ENCODE measurements at places on chromosomes 7 and 10. TPM values are rescaled to one million over a fixed set of nuclear protein-coding genes. Genes with fewer than 3 reads are reported as not detected.

The MMD2 gene
- not detected for total RNA-seq

The MET gene
- total RNA-seq, result 36.2 TPM

The JAKMIP3 gene
- total RNA-seq, result 0.58 TPM

The TMEM184A gene
- total RNA-seq, result 10.6 TPM

The TEX36 gene
- not detected for total RNA-seq

The ADAM22 gene
- total RNA-seq, result 0.29 TPM

The MEOX2 gene
- not detected for total RNA-seq

The ZNF25 gene
- 15.2 TPM for total RNA-seq

The C10orf90 gene
- not detected for total RNA-seq

The CWF19L1 gene
- 1.2 TPM for total RNA-seq

The OPN4 gene
- not detected for total RNA-seq

The SGCE gene
- total RNA-seq, result 78.7 TPM

The OR2A7 gene
- total RNA-seq, result 68.8 TPM

The IL2RA gene
- total RNA-seq, result 0.45 TPM

The GNAT3 gene
- total RNA-seq, result not detected

The OR2A1 gene
- total RNA-seq, result not detected

The RAB19 gene
- total RNA-seq, result not detected

The HMX3 gene
- total RNA-seq, result not detected

The SORCS1 gene
- total RNA-seq, result 10.1 TPM

The GPC2 gene
- total RNA-seq, result 4.0 TPM

The ELAPOR2 gene
- 18.0 TPM for total RNA-seq

The ACHE gene
- total RNA-seq, result 2.4 TPM

The ARHGAP21 gene
- total RNA-seq, result 67.9 TPM

The FKBP6 gene
- total RNA-seq, result not detected

The AASS gene
- 64.3 TPM for total RNA-seq

The TAS2R38 gene
- not detected for total RNA-seq

The TMEM176B gene
- 93.6 TPM for total RNA-seq

The KEL gene
- total RNA-seq, result 1.5 TPM

The CLRN3 gene
- total RNA-seq, result 15.4 TPM

The EN2 gene
- total RNA-seq, result not detected

The AKR1B15 gene
- total RNA-seq, result not detected

Data from stomach (tissue), 19 donors.